Left renal cortex interstitium (tissue), 4 donors: ENCODE measurements at places on chromosomes 13 and 19.

DNA sequence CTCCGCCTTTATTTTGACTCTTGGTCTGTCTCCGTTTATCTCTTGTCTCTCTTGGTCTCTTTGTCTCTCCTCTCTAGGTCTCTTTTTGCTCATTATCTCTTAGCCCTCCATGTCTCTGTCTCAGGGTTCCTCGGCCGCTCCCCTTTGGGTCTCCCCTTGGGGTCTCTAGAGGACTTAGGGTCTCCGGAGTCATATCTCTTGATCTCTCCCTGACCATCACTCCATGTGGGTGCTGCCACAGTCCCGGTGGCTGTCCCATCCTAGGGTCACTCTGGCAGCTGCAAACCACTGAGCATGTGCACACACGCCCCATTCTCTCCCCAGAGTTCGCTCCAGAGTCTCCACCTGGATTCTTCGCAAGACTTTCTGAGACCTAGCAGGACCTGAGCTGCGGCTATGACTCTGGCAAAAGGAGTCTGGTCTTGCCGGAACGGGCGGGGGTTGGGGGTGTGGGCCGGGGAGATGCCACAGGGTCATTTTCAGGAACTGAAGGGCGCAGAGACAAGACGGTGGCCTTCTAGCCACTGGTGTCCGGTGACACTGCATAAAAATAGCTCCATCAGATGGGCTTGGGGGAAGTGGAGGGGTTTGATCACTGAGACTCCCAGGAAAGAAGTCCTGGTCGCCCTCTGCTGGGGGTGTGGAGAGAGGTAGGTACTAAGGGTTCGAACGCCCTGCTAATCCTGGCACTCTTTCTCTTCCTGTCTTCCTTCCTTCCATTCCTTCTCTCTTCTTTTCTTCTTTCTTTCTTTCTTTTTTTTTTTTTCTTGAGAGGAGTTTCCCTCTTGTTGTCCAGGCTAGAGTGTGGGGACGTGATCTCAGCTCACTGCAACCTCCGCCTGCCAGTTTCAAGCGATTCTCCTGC, 1.2 kb upstream of the KCNA7 start:
- DNase-seq: no peak

- DNase-seq: no peak
Measured at GRCh38 chr19:39858541-39858940, 12.4 kb upstream of the FBL start.

GRCh38 chr13:96130818-96131340, 41.0 kb downstream of the HS6ST3 start:
- no peak for DNase-seq

GRCh38 chr13:59043016-59043415, 1120.7 kb downstream of the DIAPH3 start:
- no peak for DNase-seq

GRCh38 chr13:78971355-78972025, 312.5 kb upstream of the OBI1 start:
- no peak for DNase-seq

GRCh38 chr13:30615866-30616541, 1.7 kb upstream of the USPL1 start:
- DNase-seq: peak; percentile 34

DNA sequence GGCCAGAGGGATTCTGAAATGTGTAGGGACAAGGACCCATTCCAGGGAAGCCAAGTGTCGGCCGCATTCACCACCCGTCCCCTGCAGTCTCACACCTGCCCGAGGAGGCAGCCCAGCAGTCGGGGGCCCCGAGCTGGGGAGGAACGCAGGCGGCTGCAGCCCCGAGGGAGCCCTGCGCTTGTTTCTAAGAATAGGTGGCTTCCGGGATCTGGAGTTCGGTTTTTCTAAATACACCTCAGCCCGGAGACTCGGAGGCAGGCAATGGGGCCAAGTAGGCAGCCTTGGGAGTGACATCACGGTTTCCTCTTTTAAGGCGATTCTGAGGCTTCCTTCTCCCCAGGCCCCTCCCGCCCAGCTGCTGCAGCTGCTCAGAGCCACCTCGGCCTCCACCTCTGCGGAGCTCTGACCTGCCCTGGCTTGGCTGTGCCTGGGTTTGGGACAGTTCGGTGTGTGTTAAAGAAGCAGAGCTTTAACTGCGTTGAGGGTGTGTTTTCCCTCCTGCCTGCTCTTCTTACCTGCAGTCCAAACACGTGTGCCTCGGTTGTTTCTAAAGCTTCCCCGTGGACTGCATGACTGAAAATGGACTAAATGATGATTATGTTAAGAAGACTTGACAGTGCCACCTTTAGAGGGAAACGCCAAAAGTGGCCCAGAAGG, 80.5 kb downstream of the COL4A2 start:
- no peak for DNase-seq

- peak; percentile 39 for DNase-seq
Measured at GRCh38 chr19:5585461-5586299, 17.9 kb upstream of the TINCR start.
